ENCODE measurements at places on chromosomes 12 and 14. TPM values are rescaled to one million over a fixed set of nuclear protein-coding genes. Genes with fewer than 3 reads are reported as not detected.

CLEC6A gene
- not detected for polyA plus RNA-seq

POTEM gene
- polyA plus RNA-seq, result not detected

TTLL5 gene
- 12.9 TPM for polyA plus RNA-seq

E2F7 gene
- 0.03 TPM for polyA plus RNA-seq

NRXN3 gene
- polyA plus RNA-seq, result 0.46 TPM

OR4N5 gene
- polyA plus RNA-seq, result not detected

TMTC1 gene
- 35.1 TPM for polyA plus RNA-seq

KCNH5 gene
- polyA plus RNA-seq, result 0.07 TPM

PTGDR gene
- polyA plus RNA-seq, result 0.59 TPM

TAS2R20 gene
- polyA plus RNA-seq, result 0.09 TPM

GPR162 gene
- polyA plus RNA-seq, result 5.1 TPM

HHIPL1 gene
- polyA plus RNA-seq, result 0.16 TPM

RFLNA gene
- 1.2 TPM for polyA plus RNA-seq

PRH2 gene
- not detected for polyA plus RNA-seq

AGAP2 gene
- 3.1 TPM for polyA plus RNA-seq

SMIM41 gene
- not detected for polyA plus RNA-seq

LRRK2 gene
- polyA plus RNA-seq, result 5.1 TPM
